ENCODE measurements at places on chromosomes 6 and 20. TPM values are rescaled to one million over a fixed set of nuclear protein-coding genes. Genes with fewer than 3 reads are reported as not detected.

The RIMS4 gene
- not detected for total RNA-seq

The HCK gene
- not detected for total RNA-seq

The DST gene
- total RNA-seq = 2.9 TPM

- H3K27me3 ChIP-seq = no peaks in the 10 kb centered on the region
- DNase-seq = no peak
- H3K4me3 ChIP-seq = no peak overlapping the region
- peaks cover 12% of the 10 kb centered on the region for H3K4me1 ChIP-seq
- no peak overlapping the region for H3K27ac ChIP-seq
These were observed 9.0 kb downstream of the GMEB2 start for GRCh38 chr20:63617876-63618265.

DNA sequence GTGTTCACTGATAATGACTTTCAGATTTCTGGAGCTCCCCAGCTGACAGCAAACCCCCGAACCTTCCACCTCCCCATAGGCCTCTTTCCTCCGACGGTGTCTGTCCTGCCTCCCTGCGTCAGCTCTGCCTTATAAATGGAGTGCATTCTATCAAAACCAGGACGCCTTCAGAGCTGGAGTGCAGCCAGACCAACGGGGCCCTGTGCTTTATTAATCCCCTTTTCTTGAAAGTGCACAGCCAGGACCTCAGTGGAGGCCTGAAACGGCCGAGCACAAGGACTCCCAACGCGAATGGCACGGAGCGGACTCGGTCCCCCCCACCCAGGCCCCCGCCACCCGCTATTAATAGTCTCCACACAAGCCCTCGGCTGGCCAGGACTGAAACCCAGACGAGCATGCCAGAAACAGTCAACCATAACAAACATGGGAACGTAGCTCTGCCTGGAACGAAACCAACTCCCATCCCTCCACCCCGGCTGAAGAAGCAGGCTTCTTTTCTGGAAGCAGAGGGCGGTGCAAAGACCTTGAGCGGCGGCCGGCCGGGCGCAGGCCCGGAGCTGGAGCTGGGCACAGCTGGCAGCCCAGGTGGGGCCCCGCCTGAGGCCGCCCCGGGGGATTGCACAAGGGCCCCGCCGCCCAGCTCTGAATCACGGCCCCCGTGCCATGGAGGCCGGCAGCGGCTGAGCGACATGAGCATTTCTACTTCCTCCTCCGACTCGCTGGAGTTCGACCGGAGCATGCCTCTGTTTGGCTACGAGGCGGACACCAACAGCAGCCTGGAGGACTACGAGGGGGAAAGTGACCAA, 42.3 kb upstream of the NAA20 start:
- H3K4me1 ChIP-seq = peaks cover 2% of the 10 kb centered on the region
- no peak overlapping the region for H3K27ac ChIP-seq
- DNase-seq = no peak
- H3K27me3 ChIP-seq = peaks cover 5% of the 10 kb centered on the region

DNA sequence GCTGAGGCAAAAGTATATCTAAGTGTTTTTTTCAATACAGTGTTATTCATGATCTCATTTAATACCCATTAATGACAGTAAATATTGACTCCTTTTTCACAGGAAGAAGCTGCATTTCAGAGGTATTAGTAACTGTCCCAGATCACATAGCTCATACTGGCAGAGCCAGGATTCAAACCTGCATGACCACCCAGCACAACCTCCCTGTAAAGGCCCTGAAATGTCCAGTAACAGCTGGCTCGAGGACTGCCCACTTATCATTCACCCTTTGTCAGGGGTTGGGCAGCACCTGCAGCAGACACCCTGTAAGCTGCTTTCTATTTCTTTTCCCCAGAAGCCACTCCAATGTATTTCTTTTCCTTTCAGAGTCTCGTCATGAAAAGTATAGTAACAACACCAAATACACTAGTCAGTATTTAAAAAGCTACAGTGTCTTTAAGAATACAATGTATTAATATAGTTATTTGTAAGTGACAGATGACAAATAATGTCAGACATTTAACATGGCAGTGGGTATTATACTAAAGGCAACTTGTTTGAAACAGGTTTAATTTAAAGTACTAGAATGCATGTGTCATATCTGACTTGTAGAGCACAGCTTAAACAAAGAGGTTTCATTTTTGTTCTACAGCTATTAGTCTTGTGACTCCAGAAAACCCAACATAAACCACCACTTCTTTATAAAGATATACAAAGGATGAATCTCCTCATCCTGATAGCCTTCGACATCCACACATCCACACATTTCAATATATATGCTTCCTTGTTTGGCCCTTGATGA, 841.6 kb upstream of the GJE1 start:
- DNase-seq = no peak
- no peak overlapping the region for H3K27ac ChIP-seq
- peaks cover 4% of the 10 kb centered on the region for H3K4me1 ChIP-seq
- no peak overlapping the region for H3K4me3 ChIP-seq

DNA sequence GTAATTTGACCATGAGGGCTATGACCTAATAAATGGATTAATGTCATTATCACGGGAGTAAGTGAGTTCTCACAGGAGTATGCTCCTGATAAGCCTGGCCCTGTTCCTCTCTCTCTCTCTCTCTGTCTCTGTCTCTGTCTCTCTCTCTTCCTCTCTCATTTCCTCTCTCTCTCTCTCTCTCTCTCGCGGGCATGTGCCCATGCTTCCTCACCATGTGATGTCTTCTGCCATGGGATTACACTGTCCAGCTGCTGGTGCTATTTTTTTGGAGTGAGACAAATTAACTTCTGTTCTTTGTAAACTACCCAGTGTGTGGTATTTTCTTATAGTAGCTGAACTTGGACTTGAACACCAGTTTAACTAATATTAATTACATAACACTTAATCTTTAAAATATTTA, 374.3 kb upstream of the GJE1 start:
- no peaks in the 10 kb centered on the region for H3K36me3 ChIP-seq
- peaks cover under 1% of the 10 kb centered on the region for H3K4me1 ChIP-seq
- no peak overlapping the region for H3K27ac ChIP-seq
- no peak overlapping the region for H3K4me3 ChIP-seq
- DNase-seq = no peak
- no peaks in the 10 kb centered on the region for H3K27me3 ChIP-seq

DNA sequence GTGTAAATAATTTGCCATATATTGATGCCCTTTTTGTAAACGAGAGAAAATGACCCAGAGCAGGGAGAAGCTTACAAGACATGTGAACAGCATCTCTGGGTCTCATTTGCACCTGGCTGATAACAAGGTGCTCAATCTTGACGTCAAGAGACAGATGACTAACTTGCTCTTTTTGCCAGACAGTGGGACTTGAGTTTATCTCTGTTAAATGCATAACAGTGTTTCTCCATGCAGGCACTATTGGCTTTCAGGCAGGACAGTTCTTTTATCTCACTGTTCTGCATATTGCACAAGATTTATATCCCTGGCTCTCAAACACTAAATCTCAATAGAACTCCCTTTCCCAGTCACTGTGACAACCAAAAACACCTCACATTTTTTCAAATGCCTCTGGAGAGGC, 56.4 kb downstream of the RFX6 start:
- no peaks in the 10 kb centered on the region for H3K27me3 ChIP-seq
- no peaks in the 10 kb centered on the region for H3K36me3 ChIP-seq
- no peaks in the 10 kb centered on the region for H3K4me1 ChIP-seq
- H3K4me3 ChIP-seq = no peak overlapping the region
- no peak for DNase-seq

GRCh38 chr20:7302250-7302649, 534.8 kb downstream of the BMP2 start:
- H3K4me3 ChIP-seq = no peak overlapping the region
- no peaks in the 10 kb centered on the region for H3K36me3 ChIP-seq
- no peaks in the 10 kb centered on the region for H3K27me3 ChIP-seq
- H3K27ac ChIP-seq = no peak overlapping the region

- no peak overlapping the region for H3K4me3 ChIP-seq
- no peak for DNase-seq
- no peak overlapping the region for H3K27ac ChIP-seq
- H3K4me1 ChIP-seq = no peaks in the 10 kb centered on the region
- peaks cover 3% of the 10 kb centered on the region for H3K27me3 ChIP-seq
These were observed 26.9 kb downstream of the FAM50B start for GRCh38 chr6:3876101-3876500.

- H3K27me3 ChIP-seq = peaks cover 13% of the 10 kb centered on the region
- no peak overlapping the region for H3K4me3 ChIP-seq
- no peaks in the 10 kb centered on the region for H3K36me3 ChIP-seq
- no peaks in the 10 kb centered on the region for H3K4me1 ChIP-seq
- DNase-seq = no peak
- H3K27ac ChIP-seq = no peak overlapping the region
These were observed 47.0 kb upstream of the EEF1E1 start for GRCh38 chr6:8149350-8149749.

GRCh38 chr6:259316-259715, 33.0 kb upstream of the DUSP22 start:
- H3K36me3 ChIP-seq = no peaks in the 10 kb centered on the region
- peaks cover 27% of the 10 kb centered on the region for H3K4me1 ChIP-seq
- no peaks in the 10 kb centered on the region for H3K27me3 ChIP-seq
- no peak for DNase-seq
- no peak overlapping the region for H3K27ac ChIP-seq

DNA sequence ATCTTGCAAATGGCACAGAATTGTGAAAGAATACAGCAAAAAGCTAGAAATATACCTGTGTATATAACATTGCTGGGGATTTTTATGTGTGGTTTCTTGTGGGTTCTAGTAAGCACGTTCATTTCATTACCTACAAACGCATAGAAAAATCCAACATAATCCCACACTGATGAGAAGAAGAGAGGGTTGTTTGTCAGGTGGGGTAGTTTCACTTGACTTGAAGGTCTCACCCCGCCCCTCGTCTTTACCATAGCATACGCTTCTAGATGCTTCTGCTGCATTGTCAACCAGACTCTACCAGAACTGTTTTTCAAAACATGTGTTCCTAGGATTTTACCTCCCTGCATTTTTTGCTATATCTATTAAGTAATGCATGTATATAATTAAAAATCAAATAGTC, 284.1 kb upstream of the TAB2 start:
- peak overlapping the region; percentile 87 for H3K27ac ChIP-seq
- peaks cover 51% of the 10 kb centered on the region for H3K4me1 ChIP-seq
- H3K4me3 ChIP-seq = no peak overlapping the region
- H3K36me3 ChIP-seq = peaks cover 7% of the 10 kb centered on the region
- H3K27me3 ChIP-seq = no peaks in the 10 kb centered on the region
- DNase-seq = peak; percentile 12

DNA sequence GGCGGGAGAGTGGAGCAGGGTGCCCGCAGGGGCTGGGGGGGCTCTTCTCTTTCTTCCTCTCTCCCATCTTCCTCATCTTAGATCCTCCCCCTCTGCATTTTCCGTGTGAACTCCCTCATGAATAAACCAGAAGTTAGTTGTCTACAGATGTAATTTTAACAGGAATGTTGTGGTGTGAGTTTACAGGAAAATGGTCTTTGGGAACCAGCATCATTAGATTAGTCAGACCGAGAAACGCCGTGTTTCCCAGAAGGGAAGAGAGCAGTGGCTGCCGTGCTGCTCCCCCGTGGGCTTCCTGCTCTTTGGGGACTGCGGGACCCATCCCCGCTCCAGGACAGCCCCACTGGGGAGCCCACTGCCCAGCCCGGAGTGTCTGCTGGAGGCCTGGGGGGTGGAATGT, 3.4 kb downstream of the MYT1 start:
- DNase-seq = no peak
- H3K27me3 ChIP-seq = peaks cover 53% of the 10 kb centered on the region

DNA sequence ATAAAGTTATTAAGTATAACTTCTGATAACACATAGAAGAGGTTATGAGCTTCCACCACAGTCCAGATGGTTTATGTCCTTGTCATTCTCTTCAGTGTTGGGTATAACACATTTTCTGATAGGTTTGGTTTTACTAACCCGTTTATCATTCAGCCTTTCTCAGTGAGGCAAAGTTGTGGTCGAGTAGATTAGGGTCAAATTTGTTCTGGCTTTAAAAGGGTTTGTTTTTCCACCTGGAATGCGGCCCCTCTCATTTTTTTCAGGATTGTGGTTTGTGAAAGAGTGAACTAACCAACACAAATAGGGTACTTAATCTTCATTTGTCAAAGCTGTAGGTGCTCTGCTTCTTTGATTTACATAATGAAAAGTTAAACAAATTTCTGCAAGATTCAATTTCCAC, 204.2 kb upstream of the ASCC3 start:
- peaks cover 16% of the 10 kb centered on the region for H3K27me3 ChIP-seq
- H3K4me1 ChIP-seq = no peaks in the 10 kb centered on the region
- no peaks in the 10 kb centered on the region for H3K36me3 ChIP-seq
- no peak for DNase-seq
- no peak overlapping the region for H3K4me3 ChIP-seq

GRCh38 chr6:126118936-126119335, 132.6 kb downstream of the TRMT11 start:
- H3K27me3 ChIP-seq = no peaks in the 10 kb centered on the region
- no peak for DNase-seq
- no peaks in the 10 kb centered on the region for H3K4me1 ChIP-seq
- no peak overlapping the region for H3K4me3 ChIP-seq

Measured in activated naive CD8-positive, alpha-beta T cell treated with anti-CD3 and anti-CD28 coated beads for 36 hours (primary cell).